CD4-positive, alpha-beta T cell treated with Interleukin-10 for 1 hour (primary cell): ENCODE measurements at places on chromosomes 1 and 21.

- no peak for DNase-seq
Measured at GRCh38 chr1:166354406-166354805, 187.6 kb upstream of the FAM78B start.

DNA sequence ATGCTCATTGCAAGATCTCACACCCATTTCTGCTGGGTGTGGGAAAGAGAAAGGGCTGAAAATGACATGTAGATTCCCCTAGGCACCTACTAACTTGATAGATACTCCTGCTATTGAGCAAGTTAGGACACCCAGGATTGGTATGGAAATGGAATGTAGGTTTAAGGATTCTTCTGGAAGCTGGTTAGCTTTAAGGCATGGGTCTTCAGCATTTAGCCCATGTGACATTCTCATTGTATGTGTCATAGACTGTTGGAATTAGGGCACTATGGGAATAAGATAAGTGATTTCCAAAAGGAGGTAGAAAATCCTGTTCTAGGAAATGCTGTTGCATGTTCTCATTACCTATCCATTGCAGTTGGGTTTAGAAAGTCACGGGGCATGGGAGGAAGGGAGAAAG, 76.2 kb downstream of the DISC1 start:
- DNase-seq, result no peak

GRCh38 chr1:41342774-41343355, 18.4 kb upstream of the FOXO6 start:
- no peak for DNase-seq

GRCh38 chr21:14495075-14495474, 51.0 kb downstream of the SAMSN1 start:
- DNase-seq, result no peak

- no peak for DNase-seq
Measured at GRCh38 chr1:169163059-169163458, 56.6 kb downstream of the ATP1B1 start.

- DNase-seq, result no peak
Measured at GRCh38 chr1:66982561-66983260, 57.9 kb downstream of the MIER1 start.

- no peak for DNase-seq
Measured at GRCh38 chr1:50416150-50416527, 7.1 kb downstream of the DMRTA2 start.

DNA sequence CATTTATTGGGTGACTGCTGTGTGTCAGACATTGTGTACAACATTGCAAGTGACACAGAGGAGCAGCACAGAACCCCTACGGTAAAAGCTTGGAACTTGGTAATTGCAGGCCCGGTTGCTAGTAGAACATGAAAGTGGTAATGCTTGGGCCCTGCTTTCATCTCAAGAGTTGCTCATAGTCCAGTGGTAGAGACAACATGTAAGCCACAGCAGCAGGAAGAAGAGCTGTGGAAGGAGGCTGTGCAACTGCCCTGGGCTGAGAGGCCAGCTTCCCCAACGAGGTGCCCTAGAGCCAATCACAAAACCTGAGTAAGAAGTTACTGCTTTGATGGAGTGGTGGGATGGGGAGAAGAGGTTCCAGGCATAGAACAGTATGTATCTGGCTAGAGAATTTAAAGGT, 18.4 kb downstream of the CNIH4 start:
- no peak for DNase-seq

DNA sequence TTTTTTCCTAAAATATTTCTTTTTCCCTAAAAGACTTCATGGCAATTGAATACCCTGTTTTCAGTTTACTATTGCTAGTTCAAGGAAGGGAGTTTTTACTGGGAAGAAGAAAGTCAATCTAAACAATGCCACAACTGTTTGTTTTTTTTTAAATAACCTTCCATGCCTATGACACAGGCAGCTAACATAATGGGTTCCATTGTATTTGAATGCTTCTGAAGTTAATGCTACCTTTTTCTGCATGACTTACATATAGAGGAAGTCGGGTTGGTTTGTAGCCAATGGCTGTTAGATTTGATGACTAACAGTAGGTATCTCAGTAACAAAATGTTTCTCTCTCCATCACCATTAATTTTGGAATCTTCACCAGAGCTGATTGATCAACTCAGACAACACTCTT, 134.0 kb downstream of the KIF26B start:
- DNase-seq, result no peak

DNA sequence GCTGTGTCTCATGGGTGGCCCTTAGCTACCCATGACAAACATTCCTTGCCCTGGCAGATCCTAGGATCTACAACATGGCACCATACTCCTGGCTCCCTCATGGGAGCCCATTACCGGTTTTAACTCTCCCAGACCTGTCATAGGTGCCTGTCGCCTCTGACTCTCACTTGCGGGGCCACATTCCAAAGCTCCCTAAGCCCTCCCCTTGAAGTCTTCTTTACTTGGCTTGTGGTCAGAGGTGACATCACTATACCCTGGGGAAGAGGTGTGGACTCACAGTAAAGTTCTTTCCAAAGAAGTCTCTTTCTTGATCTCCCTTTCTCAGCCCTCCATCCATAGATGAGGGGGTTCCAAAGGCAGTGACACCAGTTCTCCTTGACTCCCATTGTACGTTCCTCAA, 5.4 kb upstream of the SLAMF9 start:
- DNase-seq, result no peak

DNA sequence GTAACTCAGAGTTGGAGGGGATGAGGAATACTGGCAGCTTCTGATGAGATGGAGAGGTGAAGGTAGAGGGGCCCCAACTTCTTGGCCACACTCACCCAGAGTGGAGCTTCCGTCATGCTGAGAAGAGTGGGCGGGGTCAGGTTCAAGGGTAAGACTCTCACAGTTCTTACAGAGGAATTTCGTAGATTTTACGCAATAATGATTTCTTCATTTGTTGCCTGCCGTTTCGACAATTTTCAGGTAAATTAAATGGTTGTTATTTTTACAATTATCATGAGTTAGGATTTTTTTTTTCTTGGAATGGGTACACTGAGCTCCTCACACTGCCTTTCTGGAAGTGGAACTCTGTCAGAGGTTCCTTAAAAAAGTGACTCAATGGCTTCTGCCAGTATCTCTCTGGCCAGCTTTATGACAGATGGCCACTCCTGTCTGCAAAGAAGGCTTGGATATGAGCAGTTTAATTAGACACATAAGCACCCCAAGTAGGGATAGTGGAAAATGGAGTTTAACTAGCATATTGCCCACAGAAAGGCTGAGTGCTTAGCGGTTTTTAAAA, 13.8 kb upstream of the NLRP3 start:
- no peak for DNase-seq

- DNase-seq, result no peak
Measured at GRCh38 chr1:224189561-224189960, 6.5 kb downstream of the DEGS1 start.

GRCh38 chr1:2311184-2312032, 79.9 kb downstream of the MORN1 start:
- peak; percentile 66 for DNase-seq

DNA sequence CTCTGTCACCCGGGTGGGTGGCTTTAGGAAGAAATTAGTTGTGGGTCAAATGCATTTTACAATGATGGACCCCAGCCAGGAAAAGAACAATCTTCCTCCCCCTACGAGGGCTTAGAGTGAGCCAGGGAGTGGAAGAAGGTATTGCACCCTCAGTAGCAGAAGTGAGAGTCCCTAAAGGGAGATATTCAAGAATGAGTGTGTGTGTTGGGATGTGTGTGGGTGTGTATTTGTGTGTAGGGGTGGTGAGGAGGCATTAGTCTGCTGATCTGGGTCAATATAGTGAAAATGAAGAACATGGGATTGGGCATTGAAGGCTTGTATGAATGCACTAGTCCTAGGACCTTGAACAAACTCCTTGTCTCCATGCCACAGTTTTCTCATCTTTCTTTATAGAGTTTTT, 85.2 kb upstream of the RUNX1 start:
- no peak for DNase-seq

DNA sequence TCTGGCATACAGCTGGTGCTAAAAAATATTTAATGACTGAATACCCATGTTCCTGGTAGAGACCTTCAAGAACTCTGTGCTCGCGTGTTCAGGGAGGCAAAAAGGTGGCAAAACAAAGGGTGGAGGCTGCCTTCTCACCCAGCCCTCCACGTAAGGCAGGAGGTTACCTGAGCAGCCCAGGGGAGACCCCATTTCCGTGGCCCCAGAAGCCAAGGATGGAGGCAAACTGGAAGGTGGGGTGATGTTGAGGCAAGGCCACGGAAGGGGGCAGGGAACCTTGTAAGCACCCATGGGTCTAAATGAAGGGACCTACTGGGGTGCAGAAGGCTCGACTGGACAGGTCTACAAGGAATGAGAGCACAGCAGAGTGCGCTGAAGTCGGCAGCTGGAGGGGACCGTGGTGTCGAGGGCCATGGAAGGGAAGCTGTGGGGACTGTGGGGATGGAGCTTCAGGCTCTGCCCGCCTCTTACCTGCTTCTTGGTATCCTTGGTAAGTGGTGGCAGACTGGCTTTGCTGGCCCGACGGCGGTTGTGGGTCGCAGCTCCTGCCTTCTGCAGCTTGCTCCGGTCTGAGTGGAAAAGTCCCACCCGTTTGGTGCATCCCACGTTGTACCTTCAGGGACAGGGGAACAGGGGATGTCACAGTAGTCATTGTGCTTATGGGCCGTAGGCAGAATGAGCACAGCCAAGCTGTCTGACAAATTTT, 8.9 kb upstream of the A3GALT2 start:
- DNase-seq, result no peak

DNA sequence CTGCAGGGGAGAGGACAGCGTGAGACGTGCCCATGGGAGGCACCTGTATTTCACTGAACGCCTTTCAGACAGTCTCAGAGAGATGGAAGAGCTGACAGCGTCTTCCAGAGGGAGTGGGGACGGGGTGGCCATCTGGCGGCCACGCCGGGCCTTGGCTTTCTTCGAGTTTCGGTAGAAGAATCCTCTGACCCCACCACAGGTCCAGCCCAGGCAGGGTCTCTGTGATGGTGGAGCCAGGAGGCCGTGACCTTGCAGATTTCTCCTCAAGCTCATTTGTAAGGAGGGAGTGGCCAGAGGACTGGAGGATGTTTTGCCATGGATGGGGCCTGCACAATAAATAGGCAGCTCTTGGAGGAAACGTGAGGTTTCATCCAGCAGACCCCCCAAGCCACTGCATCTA, 47.6 kb upstream of the ADARB1 start:
- no peak for DNase-seq

GRCh38 chr1:167454894-167455785, 63.2 kb downstream of the CD247 start:
- peak; percentile 83 for DNase-seq

- no peak for DNase-seq
Measured at GRCh38 chr1:217332431-217333065, 298.3 kb downstream of the GPATCH2 start.

GRCh38 chr1:118337346-118337745, 152.3 kb upstream of the SPAG17 start:
- no peak for DNase-seq

DNA sequence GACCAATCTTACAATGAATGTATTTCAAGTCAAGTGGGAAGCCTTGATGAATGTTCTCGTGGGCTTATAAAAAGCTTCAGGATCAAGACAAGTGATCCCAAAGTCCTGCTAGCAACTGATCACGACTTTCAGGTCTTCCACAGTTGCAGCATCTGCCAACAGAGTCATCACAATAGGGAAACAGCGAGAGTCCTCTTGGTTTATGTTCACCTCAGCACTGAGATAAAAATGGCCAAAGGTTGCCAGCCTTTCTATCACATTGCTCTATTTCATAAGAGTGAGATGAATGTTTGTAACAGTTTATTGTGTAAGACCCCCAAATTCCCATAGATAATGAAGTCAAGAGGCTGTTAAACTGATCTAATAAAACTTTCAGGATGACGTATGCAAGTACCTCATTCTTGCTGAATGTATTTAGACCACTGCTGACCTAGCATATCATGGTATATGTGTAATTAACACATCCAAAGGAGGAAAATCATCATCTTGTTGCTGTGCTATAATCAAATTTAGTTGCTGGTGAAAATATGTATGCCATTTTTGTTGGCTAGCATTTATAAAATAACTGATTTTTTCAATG, 150.6 kb downstream of the TGFBR3 start:
- no peak for DNase-seq

DNA sequence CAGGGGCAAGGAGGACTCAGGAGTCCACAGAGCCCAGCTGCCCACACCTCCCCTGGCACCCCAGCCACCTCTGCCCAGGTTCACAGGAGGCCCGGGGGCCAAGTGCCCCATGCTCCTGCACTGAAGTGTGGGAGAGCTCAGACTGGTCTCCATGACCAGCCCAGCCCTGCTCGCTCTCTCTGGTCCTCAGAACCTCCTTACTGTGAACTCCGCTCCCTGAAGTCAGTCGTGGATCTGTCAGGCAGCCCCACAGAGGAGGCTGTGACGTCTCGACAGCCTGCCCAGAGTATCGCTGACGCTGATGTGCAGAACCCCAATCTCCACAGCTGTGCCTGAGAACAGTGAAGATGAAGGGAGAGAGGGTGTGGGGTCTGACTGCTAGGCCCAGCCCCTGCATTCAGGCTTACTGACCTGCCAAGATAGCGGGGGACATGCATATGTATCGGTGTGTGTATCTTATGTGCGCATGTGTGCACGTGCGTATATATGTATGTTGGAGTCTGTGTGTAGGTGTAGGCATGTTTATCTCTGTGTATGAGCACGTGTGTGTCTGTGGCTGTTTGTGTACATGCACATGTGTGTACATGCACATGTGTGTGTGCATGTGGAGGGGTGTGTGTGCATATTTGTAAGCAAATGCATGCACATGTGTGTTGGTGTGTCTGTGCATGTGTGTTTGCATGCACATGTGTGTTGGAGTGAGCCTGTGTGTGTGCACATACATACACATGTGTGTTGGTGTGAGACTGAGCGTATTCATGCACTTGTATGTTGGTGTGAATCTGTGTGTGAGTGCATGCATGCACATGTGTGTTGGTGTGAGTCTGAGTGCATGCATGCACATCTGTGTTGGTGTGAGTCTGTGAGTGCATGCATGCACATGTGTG, 118.5 kb upstream of the ARHGEF16 start:
- DNase-seq, result no peak

- DNase-seq, result no peak
Measured at GRCh38 chr1:26540351-26540750, 10.8 kb downstream of the RPS6KA1 start.

- DNase-seq, result no peak
Measured at GRCh38 chr1:201084295-201084694, 27.9 kb downstream of the CACNA1S start.

DNA sequence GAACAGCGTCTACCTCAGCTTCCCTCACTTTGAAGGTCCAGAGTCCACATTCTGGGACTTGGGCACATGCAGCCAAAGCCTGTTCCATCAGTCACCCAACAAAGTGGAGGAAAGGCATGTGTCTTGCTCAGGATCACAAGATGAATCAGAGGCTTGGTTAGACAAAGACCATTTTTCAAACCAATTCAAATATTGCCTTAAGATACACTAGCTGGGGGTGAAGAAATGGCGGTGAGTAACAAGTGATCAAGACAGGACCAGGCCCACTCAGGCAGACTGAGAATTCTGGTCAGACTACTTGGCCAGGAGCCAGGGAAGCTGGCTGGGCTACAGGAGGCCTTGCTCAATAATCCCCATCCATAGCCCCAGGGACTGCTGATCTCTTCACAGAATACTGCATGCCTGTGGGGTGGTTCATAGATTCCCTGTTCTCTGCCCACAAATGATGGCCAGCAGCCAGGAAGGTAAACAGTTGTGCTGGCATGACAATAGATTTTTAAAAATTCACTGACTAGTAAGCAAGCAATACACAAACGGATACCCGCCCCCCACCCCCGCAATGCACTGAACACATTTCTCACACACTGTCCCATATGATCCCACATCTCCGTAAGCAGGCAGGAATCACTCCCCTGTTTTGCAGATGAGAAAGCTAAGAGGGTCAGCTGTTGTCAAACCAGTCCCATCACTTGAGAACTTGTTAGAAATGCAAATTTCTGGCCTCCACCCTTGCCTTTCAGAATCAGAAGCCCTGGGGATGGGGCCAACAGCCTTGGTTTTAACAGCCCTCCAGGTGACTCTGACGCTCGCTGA, 27.2 kb downstream of the ERI3 start:
- no peak for DNase-seq
